ENCODE measurements at places on chromosomes 12 and 14.

- no peak for DNase-seq
Measured at GRCh38 chr12:79452906-79453305, 237.9 kb downstream of the PAWR start.

GRCh38 chr12:40825156-40825555, 132.9 kb downstream of the CNTN1 start:
- no peak for DNase-seq

GRCh38 chr12:94640134-94640928, 10.0 kb downstream of the TMCC3 start:
- DNase-seq: no peak

DNA sequence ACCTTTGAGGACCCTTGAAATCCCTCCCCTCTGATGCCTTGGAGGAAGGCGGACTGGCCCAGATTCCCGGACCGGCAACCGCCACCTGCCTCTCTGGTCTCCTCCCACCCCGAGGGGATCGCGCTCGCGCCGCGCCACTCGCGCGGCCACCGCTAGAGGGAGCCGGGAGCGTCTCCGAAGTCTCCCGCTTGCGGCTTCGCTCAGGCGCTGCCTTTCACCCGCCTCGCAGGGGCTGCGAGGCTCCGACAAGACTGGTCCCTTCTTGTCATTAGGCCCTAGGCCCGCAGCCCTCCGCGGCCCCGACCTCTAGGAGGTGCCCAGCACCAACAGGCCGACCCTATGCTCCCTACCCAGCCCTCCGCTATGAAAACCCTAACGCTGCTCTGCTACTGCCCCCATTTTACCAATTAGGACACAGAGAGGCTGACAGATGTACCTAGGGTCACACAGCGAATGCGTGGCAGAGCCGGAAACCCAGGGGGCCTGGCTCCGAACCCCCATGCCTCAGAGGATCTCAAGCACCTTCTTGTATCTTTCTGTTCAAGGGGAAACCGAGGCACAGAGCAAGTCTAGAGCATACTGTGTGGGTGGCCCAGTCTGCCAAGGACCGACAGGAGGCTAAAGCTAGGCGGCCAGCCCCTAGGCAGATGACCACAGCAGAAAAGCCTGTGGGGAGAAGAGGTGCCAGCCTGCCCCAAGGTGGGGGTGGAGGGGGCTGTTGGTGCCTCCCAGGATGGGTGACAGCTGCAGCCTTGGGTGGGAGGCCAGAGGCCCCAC, 21.4 kb upstream of the VSX2 start:
- DNase-seq: peak; percentile 58

DNA sequence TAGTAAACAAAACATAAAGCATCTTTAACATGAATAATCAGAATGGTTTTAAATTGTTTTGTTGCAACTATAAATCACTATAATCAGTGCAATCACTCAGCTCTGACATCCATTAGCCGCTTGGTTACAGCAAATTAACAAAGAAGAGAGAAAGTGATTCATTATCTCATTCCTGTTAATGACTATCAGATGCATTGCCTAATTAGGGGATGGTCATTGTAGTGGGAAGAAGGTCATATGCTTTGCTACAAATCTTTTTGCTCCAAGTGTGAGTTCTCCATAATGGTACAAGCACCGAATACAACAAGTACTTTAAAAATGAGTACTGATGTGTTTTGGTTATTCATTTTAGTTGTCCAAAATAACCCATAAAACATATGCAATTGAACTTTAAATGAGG, 272.0 kb downstream of the AKAP6 start:
- DNase-seq: no peak

DNA sequence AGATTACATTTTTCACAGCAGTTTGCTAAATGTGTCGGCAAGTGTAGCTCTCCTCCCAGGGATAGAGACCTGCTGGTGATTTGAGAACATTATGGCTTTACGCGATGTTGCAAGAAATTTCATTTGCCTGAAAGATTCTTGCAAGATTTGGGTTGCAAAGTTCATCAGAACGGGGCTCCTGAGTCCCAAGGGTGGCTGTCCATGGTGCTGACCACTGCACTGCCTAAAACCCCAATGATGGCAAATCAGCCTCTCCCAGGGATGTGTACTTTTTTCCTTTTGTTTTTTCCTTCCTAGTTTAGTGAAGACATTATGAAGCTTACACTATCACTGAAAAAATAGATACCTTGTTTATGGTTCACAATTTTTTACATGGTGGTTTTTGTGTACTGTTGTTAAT, 85.4 kb downstream of the WSCD2 start:
- no peak for DNase-seq

DNA sequence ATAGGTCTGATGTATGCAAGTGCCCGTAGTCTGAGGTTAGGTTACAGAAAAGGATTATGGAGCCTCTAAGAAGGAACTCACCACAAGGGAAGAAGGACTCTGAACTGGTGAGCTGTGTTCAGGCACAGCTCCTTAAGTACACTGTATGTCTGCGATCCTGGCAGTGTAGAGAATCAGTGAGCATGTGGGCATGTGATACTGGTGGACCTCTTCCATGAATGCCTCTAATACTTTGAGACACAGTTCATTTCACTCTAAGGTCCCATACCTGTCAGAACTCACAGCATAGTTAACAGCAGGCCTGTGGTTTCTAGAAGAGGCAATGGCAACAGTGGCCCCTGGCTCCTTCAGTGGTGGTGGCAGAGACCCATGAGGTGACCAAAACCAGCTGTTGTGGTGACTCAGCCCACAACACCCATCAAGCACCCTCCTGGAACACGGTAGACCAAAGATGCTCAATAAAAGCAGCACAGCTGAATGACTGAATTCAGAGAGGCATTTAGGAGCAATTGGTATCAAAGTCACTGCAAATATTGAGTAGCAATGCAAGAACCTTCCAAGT, 6.9 kb upstream of the OR6J1 start:
- DNase-seq: no peak

Data from CD4-positive, alpha-beta memory T cell (primary cell).